AG04449 (cell line): ENCODE measurements at places on chromosomes 12 and 14.

DNA sequence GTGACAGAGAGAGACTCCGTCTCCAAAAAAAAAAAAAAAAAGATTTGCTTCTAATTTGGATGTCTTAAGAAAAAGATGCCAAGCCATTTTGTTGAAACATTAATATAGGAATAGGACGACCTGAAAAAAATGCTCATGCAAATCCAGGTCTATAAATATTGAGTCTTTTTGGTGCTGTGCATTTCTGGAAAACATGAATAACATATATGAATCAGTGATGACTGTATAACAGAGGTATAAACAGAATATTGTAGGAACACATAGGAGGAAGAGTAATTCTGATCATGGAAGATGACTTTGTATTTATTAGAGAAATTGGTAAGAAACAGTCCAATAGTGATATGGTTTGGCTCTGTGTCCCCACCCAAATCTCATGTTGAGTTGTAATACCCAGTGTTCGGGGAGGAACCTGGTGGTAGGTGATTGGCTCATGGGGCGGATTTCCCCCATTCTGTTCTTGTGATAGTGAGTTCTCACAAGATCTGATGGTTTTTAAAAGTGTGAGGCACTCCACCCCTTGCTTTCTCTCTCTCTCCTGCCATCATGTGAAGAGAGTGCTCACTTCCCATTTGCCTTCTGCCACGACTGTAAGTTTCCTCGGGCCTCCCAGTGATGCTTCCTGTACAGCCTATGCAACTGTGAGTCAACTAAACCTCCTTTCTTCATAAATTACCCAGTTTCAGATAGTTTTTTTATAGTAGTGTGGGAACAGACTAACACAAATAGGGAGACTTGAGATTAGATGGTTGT is 3.0 kb upstream of the SRSF5 start:
- no peak for DNase-seq

DNA sequence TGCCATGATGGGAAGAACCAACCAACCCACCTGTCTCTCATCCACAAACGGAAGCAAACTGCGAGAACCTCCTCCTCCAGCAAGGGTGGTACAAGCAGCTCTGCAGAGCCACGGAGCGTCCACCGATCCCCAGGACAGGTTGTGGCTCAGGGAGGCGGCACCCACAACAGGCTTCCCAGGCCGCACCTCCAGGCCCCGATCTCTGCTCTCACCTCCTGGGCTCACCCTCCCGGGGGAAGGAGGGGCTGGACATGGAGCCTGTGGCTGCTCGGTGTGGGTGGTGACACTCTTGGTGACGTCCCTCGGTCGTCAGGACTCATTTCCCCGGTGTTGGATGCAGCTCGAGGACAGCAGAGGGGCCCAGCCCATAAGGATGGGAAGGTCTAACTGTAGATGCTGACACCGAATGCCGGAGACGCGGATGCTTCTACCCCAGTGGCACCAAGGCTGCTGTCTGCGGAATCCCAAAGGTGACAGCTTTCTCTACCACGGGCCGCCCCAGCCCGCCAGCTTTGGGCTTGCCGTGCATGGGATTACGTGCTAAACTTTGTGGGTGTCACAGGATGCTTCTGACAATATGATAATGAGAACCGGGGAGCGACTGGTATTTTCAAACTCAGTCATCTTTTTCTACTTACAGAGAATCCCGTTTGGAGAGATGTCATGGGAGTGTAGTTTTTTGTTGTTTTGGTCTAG is 58.0 kb downstream of the STX2 start:
- no peak for DNase-seq

- no peak for DNase-seq
Observed at GRCh38 chr14:104087981-104088850, 2.7 kb downstream of the ASPG start.

DNA sequence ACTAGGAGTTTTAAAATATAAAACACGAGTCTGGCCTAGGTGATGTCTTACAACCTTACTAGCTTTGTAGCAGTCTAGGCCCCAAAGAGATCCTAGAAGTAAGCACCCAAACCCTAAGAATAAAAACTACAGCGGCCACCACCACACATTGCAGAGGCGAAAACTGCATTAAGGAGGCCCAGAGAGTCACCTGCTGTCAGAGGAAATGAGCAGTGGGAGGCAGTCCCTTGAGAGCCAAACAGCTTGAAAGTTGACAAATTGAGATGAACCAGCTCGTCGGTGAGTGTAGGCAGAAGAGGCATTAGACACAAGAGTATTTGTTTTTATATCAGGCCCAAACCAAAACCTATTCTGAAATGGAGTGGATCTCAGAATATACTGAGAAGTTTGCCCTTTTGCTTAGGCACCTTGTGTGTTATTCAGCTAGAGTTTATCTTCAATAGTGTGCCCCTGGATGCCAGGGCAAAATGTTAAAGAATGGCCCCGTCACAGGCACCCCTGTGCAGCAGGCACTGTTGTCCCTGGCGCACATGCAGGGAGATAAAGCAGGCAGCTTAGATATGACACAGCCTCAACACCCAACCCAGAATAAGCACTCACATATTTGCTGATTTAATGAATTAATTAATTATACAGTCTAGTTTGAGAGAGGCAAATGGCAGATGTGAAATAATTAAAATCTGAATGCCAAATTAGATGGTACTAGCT is 56.7 kb downstream of the TTC7B start:
- DNase-seq = no peak

DNA sequence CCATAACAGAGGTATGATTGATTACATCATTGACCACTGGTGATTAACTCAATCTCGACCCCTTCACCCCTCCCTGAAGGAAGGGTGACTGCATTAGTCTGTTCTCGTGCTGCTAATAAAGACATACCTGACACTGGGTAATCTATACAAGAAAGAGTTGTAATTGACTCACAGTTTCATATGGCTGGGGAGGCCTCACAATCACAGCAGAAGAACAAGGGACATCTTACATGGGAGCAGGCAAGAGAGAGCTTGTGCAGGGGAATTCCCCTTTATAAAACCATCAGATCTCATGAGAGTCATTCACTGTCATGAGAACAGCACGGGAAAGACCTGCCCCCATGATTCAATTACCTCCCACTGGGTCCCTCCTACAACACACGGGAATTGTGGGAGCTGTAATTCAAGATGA is 55.9 kb upstream of the TMCC3 start:
- DNase-seq = no peak

- DNase-seq = no peak
Observed at GRCh38 chr14:52026901-52027300, 37.6 kb downstream of the RTRAF start.

GRCh38 chr12:23750923-23751322 is 198.5 kb downstream of the SOX5 start:
- no peak for DNase-seq

GRCh38 chr14:58793131-58793740 is 155.5 kb downstream of the DACT1 start:
- DNase-seq = no peak

DNA sequence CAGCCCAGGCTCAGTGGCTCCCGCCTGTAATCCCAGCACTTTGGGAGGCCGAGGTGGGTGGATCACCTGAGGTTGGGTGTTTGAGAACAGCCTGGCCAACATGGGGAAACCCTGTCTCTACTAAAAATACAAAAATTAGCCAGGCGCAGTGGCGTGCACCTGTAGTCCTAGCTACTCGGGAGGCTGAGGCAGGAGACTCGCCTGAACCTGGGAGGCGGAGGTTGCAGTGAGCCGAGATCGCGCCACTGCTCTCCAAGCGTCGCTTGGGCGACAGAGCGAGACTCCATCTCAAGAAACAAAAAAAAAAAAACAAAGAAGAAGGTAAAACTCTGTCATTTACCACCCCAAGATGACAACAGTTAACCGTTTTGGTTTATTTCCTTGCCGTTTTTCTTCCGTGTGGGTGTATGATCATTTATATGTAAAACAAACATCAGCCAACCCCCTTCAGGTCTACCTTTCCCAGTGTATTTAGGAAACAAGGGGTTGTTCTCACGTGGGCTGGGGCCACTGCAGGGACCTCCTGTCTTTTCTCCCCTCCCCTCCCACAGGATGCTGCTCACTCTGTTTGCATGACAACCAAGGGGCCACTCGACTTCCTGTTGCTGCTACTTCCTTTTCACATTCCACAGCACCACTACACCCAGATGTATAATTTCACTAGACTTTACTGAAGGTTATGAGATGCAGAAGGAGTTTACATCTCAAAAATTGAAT is 13.6 kb downstream of the TTC9 start:
- DNase-seq = no peak

DNA sequence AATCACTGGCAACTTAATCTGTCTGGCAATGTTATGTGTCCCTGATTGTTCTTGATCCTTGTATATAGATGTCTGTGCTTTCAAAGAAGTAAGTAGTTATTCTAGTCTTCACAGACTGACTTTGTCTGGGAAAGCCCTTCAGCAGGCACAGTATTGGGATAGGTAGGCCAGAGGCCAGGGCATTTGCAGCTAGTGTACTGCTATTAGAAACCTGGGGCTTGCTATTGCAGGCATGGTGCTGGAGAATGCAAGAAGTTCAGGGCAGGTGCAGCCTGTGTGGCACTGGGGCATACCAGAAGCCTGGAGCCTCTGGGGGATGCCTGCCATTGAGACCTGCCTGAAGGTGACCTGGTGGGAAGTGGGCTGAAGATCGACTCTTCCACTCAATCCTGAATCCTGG is 96.3 kb downstream of the TMTC3 start:
- DNase-seq = no peak

DNA sequence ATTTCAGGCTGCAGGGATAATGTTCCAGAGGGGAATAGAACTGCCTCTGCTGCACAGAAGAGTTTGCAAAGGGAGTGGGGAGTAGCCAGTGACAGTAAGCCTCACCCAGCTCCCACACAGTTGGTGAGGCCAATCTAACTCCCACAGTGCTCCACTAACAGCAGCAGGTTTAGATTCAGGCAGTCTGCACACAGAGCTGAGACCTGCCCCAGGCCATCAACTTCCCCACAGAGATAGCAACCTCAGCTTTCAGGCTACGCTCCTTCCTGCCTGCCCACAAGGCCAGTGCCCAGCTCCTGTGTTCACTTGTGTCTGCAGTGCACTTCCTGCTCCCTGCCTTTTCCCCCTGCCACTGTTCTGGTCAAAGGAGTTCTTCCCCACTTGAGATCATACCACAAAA is 107.5 kb downstream of the TBC1D30 start:
- no peak for DNase-seq

GRCh38 chr14:60396718-60397343 is 89.0 kb downstream of the C14orf39 start:
- no peak for DNase-seq

- no peak for DNase-seq
Observed at GRCh38 chr12:66767536-66767935, 88.7 kb upstream of the GRIP1 start.

DNA sequence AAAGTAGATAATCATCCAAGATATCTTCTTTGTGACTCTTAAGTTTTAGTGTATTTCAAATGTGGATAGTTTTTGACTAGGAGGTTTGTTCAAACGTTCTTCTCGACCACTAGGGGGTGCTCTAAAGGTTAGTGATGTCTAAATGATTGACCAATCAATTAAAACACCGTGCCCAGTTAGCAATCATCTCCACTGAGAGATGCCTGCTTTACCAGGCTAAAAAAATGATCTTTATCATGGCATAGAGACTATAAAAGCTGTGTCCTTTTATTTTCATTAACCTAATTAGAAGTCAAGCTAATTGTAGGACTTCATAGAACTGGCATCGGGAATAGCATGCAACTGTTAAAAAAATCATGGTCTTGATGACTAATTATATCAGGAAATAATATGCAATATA is 153.9 kb downstream of the PRKCH start:
- no peak for DNase-seq

DNA sequence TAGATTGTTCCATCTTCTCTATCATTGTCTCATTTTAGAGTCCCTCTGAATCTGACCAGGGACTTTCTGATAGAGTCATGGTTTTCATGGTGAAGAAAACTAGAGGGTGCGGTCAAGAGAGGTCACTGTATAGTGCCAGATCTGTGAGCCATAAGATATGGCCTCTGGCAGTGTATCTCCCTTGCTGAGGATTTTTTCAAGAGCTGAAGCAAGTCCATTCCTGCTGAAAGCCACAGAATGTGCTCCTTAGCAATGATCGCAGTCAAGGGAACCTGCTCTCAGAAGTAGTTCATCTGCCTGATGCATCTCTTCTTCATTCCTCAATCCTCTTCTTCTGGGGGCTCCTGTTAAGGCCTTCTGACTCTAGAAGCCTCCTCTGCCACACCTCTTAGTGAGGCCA is 405.2 kb downstream of the EGLN3 start:
- DNase-seq = no peak

DNA sequence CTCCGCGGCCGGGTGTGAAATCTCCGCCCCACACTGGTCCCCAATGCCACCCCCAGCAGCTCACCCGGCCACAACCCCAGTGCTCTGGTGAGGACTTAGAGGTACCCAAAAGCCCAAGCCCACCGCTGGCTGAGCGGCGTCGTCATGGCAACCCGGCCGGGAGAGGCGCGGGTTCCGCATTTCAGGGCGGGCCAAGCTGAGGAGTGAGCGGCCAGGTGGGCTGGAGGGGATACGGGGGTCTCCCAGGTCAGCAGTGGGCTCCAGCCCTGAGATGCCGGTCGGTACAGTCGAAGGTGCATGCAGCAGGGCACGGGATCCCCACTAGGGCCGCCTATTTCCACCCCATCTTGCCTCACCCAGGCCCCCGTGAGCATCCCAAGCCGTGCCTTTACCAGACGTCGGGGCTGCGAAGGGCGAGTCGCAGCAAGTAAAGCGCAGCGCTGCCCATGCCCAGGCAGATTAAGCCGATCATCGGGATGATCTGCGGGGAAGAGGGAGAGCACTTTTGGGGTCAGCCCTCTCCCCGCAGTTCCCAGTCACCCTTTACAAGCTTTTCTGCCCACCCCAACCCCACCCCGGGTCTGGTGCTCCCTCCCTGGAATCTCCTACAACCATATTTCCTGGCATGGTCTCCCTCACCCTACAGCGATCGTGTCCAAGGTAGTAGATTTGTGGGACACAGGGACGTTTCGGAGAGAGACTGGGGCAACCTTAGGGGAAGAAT is 6.9 kb downstream of the SHMT2 start:
- DNase-seq = no peak

DNA sequence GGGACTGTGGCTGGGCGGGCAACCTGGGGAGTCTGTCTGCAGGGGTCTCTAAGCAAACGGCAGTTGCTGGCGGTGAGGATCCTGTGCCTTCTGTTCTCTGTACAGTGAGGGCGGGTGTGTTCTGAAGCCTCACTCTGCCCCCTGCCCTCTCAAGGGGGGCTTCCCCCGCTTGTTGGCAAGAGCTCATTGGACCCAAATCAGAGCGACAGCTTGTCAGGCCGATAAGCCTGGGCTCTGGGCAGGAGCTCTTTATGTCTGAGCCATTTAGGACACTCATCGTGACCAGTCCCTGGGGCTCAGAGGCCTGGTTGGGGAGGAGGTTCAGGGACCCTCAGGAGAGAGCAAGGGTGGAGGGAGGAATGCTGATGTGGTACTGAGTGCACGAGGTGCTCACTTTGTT is 136.0 kb downstream of the TSPAN9 start:
- no peak for DNase-seq
